ENCODE measurements at places on chromosomes 6 and 20.

- no peak for DNase-seq
Measured at GRCh38 chr6:11692451-11693376, 85.9 kb downstream of the ADTRP start.

DNA sequence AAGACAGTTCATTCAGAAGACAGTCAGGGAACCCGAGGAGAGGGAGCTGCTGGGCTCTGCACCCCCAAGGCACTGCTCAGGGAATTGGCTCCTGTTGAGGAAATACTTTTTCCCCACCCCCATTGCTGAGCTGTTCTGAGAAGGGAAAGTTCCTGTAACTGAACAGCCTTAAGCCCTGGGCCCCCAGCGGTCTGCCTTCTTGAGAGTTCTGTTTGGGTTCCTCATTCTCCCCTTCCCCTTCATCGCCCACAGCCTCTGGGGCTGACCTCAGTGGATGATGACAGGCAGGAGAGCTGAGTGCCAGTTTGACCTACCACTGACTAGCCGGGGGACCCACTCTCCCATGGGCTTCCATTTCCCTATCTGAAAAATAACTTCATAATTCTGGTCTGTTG, 10.7 kb downstream of the HCK start:
- DNase-seq, result no peak

DNA sequence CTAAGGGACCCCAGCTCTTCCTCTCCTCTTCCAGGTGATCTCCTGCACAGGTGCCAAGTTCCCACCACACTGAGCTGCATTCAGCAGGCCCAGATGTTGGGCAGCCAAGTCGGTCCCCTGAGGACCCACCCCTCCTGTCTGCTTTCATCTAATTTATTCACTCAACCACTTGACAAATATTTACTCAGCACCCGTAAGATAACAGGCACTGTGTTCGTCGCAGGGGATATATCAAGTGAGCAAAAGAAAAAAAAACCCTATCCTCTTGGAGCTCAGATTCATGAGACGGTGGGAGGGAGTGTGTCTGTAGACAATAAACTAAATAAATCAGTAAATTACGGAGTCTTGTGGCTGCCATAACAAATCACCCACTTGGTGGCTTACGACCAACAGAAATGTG, 143.6 kb downstream of the MRPL14 start:
- DNase-seq, result no peak

DNA sequence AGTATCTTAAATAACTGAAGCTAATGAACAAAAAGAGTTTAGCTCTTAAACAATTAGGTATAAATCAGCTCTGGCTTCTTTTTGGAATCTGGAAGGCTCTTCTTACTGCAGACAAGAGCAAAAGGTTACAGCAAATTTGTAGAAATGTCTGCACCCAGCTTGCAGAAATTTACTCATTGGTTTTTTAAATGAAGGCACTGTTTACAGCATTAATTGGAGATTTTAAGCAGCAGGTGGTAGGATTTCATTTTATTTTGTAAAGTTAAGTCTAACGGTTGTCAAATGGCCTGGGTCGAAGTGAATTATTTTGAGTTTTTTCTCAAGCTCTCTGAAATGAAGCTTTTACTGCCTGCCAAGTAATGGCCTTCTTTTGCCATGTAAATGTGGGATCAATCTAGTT, 102.1 kb downstream of the NRSN1 start:
- DNase-seq, result no peak

GRCh38 chr6:43983191-43983590, 144.1 kb downstream of the MRPL14 start:
- no peak for DNase-seq

DNA sequence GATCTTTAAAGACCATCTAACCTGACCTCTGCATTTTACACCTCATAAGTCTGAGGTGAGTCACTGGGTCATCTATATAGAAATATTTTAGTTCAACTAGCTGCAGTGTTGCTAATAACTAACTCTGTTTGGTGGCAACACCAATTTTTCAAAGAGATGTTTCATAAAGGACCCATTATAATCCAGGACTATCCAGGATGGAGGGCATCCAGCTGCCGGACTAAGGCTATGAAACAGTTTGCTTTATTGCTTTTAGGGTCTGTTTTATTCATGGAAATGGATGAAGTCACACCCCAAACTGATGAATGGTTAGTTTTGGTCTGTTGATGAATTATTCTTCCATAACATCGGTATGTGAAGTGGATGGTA, 204.2 kb upstream of the GMDS start:
- DNase-seq, result no peak

- no peak for DNase-seq
Measured at GRCh38 chr20:16257021-16257420, 316.2 kb downstream of the KIF16B start.

DNA sequence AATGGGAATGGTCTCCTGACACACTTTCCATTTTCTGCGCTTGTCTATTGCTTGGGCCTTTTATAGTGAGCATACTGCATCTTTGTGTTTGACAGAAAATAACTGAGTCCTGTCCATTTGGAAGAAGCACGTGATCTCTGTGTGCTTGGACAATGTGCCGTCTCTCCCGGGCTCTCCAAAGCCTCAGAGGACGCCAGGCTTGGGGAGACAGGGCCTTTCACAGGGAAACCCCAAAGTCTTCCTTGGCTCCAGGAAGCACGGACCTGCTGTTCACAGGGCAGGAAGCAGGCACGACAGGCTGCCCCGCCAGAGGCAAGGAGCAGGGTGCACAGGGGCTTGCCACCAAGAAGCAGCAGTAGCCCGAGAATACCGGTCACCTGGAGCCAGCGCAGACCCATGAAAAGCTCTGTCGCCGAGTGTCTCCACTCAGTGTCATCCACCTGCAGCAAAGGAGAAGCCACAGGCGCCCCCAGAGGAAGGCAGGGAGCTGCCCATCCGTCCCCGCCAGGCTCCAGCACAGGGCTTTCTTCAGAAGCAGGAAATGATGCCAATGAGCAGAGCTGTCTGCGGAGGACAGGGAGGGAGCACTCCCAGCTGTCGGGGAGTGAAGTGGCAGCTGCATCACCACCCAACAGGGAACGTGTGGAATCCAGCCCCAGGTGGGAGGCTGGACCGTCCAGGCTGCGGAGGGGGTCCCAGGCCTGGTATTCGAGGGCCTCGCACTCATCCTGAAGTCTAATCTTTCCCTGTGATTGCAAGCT, 135.1 kb downstream of the AGPAT4 start:
- no peak for DNase-seq

DNA sequence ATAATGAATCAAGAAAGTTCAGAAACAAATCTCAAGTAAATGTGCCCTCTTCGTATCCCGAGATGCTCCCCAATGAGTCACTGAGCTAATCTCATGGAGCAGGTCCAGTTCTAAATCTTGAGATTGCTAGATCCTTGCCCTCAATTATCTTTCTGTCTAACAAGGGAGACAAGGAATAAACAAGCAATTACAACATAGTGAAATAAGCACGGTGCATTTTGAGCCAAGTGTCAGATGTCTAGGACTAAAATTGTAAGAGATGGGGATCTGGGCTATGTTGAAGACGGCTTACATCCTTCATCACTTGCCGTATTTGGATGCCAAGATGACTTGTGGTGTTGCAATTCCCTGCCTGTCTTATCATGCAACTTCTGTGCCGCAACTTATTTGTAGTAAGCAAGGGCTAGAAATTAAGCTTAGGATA, 56.5 kb upstream of the ADGRF1 start:
- no peak for DNase-seq

- DNase-seq, result no peak
Measured at GRCh38 chr6:147043994-147044477, 160.2 kb upstream of the STXBP5 start.

DNA sequence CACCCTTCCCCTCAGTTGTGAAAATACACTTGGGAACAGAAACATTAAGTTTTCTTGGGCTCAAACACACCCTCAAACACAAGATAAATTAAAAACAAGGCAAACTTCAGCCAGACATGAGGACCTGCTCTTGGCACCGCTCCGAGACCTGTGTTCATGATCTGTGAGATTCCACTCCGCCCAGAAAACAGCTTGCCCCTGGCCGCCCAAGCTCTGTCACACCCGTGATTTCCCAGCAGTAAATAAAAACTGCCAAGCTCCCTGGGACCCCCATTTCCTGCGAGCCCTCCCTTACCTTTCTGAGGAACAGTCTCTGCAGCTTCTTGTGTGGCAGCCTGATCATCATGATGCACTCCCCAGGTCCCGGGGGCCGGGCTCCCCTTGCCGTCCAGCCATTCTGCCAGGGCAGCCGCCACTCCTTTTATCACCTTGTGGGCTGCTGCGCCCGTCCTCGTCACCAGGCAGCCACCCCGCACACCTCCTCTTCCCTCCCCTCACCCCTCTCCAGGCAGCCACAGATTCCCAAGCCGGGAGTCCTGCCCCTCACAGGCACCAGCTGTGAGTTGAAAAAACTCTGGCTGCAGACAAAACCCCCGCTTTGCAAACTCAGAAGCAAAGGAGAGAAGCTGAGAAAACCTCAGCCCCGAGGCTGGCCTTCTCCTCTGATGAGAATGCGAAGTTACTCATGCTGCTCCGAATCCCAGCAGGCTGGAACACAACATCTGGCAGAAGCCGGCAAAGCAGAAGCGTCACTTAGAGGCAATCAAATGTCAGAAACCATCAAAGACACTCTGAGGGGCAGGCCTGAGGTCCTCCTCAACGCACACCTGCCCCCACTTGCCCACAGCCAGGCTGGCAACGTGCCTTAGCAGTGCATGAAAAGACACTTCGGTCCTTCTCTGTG, 130.4 kb upstream of the RPS6KA2 start:
- no peak for DNase-seq

GRCh38 chr6:43246301-43247113, 3.2 kb downstream of the TTBK1 start:
- DNase-seq, result no peak

- no peak for DNase-seq
Measured at GRCh38 chr6:127606131-127606562, 29.2 kb downstream of the C6orf58 start.

DNA sequence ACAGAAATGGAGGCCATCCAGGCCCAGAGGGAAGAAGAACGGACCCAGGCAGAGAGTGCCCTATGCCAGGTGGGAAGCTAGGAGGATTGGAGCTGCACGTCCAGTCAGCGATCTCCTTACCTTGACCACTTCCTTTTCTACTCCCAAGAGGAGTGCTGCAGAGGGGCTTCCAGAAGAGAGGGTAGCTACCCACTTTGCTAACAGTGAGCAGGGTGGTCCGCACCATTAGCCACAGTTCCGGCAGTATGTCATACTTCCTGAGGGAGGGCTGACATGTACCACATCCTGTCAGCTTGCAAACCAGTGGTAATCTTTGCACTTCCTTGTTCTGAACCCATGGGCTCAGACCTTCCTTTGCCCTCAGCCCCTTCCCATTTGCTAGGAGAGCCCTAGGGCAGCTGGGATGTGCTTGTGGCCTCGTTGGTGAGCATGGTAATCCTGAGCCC, 35.4 kb downstream of the CEP250 start:
- no peak for DNase-seq

- no peak for DNase-seq
Measured at GRCh38 chr6:13872681-13873080, 52.1 kb upstream of the RNF182 start.

GRCh38 chr6:6806844-6807518, 218.5 kb downstream of the LY86 start:
- DNase-seq, result no peak

DNA sequence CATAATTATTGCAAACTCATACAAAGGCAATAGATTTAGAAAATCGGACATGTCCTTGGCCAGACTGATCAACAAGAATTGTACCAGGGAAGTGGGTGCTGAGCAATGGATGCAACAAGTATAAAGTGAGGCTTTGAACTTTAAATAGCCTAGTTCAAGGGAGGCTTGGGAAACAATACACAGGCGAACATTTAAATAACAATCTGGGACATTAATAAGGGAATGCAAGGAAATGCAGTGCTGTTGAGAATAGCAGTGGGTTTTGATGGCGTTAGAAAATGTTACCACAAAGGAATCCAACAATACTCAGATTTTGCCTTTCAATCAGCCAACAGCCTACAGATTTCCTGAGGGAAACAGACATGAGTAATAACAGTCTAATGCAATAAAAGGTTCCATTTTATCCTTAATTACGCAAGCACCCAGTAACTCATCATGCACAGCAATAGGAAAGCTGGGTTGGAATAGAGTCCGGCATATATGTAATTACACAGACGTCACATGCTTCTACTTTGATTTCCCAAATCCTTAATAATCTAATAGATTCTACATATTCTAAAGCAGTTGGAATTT, 134.6 kb downstream of the PHACTR1 start:
- no peak for DNase-seq

DNA sequence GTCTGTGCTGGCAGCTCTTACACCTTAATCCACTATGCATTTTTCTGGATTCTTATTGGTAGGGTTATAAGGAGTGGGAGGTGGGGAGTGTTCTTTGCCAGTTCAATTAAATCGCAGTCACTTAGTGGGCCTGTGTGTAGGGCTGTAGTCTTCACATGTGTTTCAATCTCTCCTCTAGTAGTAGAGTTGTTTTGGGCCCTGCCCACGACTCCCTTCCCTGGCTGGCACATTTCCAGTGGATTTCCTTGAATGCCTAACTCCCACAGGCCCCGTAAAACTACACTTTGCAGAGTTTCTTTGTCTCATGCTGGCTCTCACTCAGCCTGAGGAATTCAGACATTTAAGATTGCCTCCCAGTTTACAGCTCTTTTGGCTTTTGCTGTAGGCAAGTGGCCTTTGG, 414.0 kb upstream of the OPRM1 start:
- DNase-seq, result no peak

DNA sequence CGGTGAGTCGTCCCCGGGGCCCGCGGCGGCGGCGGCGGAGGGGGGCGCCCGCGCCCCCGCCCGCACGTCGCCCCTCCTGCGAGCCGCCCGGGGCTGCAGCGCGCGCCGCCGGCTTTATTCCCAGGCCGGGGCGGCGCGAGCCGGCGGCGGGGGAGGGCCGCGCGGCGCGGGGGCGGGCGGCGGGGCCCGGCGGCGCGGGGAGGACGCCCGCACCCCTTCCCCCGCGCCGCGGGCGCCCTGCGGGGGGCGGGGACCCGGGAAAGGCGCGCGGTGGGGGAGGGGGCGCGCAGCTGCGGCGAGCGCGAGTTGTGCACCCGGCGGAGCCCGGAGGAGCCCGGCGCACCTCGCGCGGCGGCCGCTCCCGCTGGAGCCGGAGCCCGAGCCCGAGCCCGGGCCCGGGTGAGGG, 646 bp downstream of the HMGA1 start:
- DNase-seq, result no peak

GRCh38 chr6:161407581-161407980, 133.7 kb upstream of the AGPAT4 start:
- no peak for DNase-seq

- no peak for DNase-seq
Measured at GRCh38 chr6:101650402-101651100, 257.0 kb downstream of the GRIK2 start.

GRCh38 chr20:63974402-63975200, 4.8 kb downstream of the SAMD10 start:
- no peak for DNase-seq

Measured in amygdala (tissue), 56 donors.